T-helper 2 cell (primary cell): ENCODE measurements at places on chromosomes 4 and X.

GRCh38 chrX:138229718-138230117, 481.8 kb downstream of the FGF13 start:
- DNase-seq = no peak

- no peak for DNase-seq
Observed at GRCh38 chr4:71216316-71216959, 122.4 kb upstream of the SLC4A4 start.

- peak; percentile 62 for DNase-seq
Observed at GRCh38 chrX:40176351-40177116, 78.8 kb upstream of the BCOR start.

DNA sequence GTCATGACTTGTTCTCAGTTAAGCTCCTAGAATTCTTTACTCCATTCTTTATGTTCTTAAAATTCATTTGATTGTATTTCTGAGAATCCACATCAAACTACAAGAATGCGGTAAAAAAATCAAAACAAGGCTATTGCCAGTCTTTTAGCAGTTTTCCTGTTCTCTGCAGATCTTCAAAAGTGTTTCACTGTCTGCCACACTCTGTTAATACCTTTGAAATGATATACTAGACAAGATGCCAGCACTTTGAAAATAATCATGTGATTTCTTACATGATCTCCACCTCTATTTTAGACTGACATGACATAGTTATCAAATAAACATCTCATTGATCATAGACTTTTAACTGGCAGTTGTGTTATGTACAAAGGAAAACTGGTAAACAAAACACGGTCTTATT, 30.1 kb upstream of the GPRIN3 start:
- no peak for DNase-seq

GRCh38 chrX:29435396-29435795, 780.0 kb upstream of the MAGEB2 start:
- DNase-seq = no peak

DNA sequence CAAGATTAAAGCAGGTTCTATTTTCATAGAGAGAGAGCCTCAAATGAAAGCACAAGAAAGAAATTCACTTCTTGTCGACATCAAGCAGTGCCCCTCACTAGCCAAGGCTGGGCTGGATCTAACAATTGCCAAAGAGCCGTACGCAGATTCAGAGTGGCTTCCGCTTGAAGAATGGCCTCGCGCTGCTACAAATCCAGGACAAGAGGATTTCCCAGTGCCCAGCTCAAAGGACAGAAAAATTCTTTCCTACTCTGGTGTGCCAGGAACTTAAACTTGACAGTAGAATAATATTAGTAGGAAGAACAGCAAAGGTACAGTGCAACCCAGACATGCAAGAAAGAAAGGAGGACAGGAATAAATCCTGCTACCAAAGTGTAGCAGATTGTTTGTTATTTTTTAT, 56.5 kb upstream of the PPARGC1A start:
- DNase-seq = no peak

GRCh38 chr4:114103908-114104307, 124.5 kb upstream of the ARSJ start:
- DNase-seq = no peak

- no peak for DNase-seq
Observed at GRCh38 chr4:184961660-184962059, 56.6 kb upstream of the HELT start.

- no peak for DNase-seq
Observed at GRCh38 chrX:69630147-69630546, 14.2 kb downstream of the EDA start.

GRCh38 chrX:80537096-80537495, 116.8 kb downstream of the TENT5D start:
- no peak for DNase-seq

- DNase-seq = no peak
Observed at GRCh38 chr4:88879991-88880390, 177.0 kb downstream of the FAM13A start.

- DNase-seq = no peak
Observed at GRCh38 chrX:41475591-41476241, 28.6 kb downstream of the NYX start.

DNA sequence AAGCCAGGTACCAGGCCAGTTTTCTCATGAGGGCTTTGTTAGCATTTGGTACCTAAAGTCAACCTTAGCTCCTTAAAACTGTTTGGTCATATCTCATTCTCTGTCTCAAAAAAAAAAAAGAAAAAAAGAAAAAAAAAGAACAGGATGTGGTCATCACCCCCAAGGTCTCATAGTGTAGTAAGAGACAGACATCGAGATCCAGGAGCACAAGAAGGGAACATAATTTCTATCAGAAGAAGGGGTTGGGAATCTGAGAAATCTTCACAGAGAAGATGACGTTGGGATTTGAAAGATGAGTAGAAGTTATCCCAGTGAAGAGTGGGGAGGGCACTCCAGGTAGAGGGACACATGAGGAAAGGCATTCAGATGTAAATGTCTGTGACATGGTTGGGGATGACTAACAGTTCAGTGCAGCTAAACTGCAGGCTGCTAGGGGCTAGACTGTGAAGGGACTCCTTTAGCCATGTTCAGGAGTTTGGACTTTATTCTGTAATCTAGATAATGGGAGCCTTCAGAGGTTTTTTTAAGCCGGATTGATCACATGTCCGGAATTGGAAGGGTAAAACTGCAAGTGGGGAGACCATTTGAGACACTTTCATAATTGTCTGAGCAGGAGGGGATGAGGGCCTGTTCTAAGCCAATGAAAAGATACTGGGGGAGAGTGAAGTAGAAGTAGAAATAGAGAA, 26.9 kb upstream of the GJB1 start:
- DNase-seq = peak; percentile 66

- peak; percentile 24 for DNase-seq
Observed at GRCh38 chr4:21765810-21766407, 182.7 kb downstream of the KCNIP4 start.

- no peak for DNase-seq
Observed at GRCh38 chrX:148416142-148416541, 84.3 kb upstream of the AFF2 start.

- no peak for DNase-seq
Observed at GRCh38 chr4:82620126-82620735, 58.4 kb upstream of the TMEM150C start.

- DNase-seq = no peak
Observed at GRCh38 chrX:11399489-11400094, 106.4 kb downstream of the AMELX start.

DNA sequence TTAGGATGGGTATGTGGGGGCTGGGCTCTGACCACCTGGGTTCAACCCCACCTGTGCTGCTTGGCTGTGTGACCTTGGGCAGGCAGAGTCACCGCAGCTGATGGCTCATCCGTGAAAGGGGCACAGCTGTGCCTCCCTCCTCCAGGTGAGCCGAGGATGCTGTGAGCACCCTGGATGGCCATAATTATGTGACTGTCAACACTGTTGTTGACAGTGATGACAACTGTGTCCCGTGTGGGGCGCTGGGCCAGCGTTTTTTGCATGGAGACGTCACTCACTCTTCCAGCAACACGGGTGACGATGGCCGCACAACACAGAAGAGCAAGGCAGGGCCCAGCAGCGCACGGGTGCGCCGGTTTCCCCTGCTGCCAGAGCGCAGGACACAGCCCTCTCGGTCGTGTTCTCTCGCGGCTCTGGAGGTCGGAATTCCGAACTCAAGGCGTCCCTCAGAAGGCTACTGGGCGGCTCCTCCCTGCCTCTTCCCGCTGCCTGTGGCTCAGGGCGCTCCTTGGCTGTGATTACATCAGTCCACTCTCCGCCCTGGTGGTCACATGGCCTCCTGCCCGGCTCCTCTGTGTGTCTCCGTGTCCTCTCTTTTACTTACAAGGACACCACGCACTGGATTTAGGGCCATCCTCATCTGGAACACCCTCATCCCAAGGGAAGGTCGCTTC, 1.3 kb downstream of the SH3TC1 start:
- no peak for DNase-seq

- no peak for DNase-seq
Observed at GRCh38 chr4:123776267-123776666, 379.7 kb downstream of the SPRY1 start.

GRCh38 chrX:41085878-41086626, 807 bp downstream of the USP9X start:
- peak; percentile 64 for DNase-seq

GRCh38 chr4:90486346-90486745, 359.2 kb downstream of the CCSER1 start:
- peak; percentile 1 for DNase-seq

DNA sequence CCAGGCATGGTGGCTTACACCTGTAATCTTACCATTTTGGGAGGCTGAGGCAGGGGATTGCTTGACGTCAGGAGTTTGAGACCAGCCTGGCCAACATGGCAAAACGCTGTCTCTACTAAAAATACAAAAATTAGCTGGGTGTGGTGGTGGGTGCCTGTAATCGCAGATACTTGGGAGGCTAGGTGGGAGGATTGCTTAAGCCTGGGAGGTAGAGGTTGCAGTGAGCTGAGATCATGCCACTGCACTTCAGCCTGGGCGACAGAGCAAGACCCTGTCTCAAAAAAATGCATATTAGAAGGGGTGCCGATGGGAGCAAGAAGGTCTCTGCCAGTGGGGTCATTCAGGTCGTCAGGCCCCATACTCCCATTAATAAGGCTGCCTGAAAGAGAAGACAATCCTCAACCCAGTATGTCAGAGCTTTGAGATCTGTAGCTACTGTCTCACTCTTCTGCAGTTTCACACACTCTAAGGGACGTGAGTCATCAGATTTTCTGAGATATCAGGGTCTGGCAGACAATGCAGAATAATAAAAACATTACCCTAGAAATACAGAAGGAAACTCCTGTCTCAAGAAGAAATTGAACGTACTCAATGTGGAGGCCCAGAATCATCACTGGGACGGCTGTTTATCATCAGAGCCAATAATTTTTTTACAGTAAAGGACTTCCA, 176.7 kb upstream of the FAT1 start:
- no peak for DNase-seq

DNA sequence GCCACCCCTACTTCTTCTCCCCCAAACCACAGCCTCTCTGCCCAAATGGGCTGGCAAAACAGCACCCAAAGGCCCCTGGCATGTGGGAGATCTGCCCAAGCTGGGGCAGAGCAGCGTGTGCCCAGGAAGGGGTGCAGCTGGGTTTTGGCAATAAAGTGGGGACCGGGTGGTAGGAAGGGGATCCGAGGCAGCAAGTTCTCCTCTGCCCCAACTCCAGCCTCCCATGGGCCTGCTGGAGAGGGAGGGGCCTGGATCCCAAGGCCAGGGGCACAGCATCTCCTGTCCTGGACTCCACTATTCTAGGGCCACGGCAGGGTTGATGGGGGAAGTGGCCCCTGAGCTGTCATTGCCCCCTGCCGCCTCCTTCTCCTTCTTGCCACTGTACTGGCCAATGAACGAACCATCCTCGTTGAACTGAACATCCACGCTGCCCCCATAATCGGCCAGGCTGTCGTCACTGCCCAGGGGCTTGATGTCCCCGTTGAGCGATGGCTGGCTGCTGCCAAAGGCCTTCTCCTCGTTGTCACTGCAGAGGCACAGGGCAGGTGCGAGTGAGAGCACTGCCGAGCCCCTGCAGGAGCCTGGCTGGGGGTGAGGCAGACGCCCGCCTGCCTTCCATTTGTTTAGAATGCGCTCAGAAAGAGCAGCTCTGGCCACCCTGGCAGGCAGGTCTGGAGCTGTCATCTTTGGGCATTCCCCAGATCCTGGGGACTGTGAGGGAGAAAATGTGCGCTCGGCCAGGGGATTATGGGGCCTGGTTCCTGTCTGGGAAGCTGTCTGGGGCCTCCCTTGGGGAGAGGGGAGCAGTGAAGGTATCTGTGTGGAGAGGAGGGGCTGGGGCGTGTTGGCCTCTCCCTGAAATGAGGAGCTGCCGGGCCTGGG, 23.4 kb downstream of the L1CAM start:
- DNase-seq = no peak

- no peak for DNase-seq
Observed at GRCh38 chrX:130228871-130229270, 39.8 kb downstream of the ZNF280C start.

- DNase-seq = no peak
Observed at GRCh38 chr4:55278316-55278715, 67.7 kb upstream of the SRD5A3 start.

DNA sequence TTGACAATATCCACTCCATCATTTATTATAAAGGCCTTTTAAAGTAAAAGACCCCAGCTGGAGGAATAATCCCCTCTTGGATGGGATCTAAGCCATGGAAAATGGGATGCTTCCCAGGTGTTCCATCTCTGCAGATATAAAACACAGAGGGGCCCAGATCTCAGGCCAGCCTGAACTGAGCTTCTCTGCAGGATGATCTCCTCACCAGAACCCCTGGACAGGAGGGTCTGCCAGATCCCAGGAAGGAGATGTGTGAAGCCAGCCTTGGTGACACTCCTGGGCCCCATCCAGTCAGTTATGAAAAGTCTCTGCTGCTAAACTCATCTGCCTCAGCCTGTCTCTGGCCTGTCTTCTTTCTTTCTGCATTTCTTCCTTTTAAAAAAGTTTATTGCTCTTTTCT, 56.7 kb downstream of the HTRA3 start:
- no peak for DNase-seq

GRCh38 chr4:2264481-2265041, 2.7 kb upstream of the MXD4 start:
- no peak for DNase-seq

GRCh38 chr4:109588176-109588575, 28.1 kb downstream of the MCUB start:
- DNase-seq = peak; percentile 18

DNA sequence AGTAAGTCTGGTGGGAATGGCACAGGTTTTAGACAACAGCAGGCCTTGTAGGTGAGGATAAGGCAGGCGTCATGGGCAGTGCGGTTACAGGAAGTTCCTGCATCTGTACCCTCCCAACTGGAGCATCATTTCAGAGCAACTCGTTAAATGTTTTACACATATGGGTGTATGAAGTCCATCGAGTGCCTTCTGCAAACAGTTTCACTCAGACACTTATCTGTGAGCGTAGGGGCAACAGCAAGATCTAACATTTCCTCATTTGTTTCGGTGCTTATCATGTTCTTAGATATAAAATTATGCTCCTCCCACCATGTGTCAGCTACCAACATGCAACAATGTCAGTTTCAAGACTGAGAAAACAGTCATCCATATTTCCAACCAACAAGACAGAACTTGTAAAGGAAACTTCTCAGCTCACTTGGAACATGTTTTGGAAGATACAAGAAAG, 69.9 kb downstream of the ELOVL6 start:
- DNase-seq = no peak

DNA sequence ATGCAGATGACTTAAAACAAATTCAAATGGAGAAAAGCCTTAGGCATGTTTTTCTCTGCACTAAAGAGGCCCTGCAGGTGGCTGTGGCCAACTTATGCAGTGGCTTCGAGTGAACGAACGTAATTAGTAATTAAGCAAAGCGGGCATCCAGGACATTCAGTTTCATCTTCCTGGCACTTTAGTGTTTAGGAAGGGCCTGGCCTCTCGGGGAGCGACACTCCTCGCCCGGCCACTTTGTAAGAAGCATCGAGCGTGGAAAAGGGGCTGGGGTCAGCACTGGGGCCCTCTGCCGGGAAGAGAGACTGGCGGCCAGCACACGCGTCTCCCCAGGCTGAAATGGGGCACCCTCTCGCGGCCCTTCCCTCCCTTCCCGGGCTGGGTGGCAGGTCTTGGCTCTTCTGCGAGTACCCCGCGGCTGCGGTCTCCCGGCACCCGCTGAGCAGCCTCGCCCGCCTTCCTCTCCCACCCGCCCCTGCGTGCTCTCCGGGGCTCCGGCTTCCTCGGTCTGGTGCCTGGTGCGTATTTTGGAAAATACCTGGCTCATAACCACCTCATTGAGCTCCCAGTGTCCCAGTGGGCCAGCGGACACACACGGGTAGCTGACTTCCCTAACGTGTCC, 677 bp upstream of the CYP4V2 start:
- peak; percentile 61 for DNase-seq
